Activated effector memory CD4-positive, alpha-beta T cell treated with Interleukin-2 at 50 U/mL for 16 hours (primary cell): ENCODE measurements at places on chromosomes 5 and 9.
A peak's percentile ranks its signal among the peaks of the same experiment; 100 is the strongest.

- no peak for DNase-seq
Measured at GRCh38 chr9:75002422-75003023, 25.6 kb downstream of the CARNMT1 start.

GRCh38 chr9:88045686-88046085, 71.4 kb upstream of the CDK20 start:
- DNase-seq: no peak

DNA sequence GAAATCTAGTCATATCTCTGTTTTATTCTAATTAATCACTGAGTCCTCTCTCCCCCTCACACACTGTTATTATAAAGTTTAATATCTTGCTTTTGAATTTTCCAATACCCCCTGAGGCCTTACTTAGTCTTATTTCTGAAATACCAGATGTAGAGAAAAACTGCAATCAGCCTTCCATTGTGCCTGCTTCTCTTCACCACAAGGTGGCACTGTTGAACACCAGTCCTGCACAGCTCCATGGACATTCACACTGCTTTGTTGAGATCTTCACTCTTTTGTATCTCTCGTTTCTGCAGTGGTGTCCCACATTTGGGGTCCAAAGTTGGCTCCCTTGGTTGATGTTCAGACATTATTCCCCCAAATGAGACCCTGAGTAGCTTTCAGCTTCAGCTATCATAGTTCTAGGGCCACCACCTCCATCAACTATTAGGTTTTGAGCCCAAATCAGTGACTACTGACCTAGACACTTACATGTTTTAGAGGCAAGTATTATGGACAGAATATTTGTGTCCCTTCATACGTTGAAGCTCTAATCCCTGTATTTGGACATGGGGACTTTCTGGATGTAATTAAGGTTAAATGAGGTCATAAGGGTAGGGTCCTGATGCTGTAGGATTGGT, 24.3 kb downstream of the BOD1 start:
- DNase-seq: no peak

- no peak for DNase-seq
Measured at GRCh38 chr5:142717582-142718215, 31.8 kb upstream of the FGF1 start.

GRCh38 chr5:112822456-112822855, 38.6 kb upstream of the SRP19 start:
- no peak for DNase-seq

GRCh38 chr9:20205821-20206220, 416.5 kb downstream of the MLLT3 start:
- no peak for DNase-seq

DNA sequence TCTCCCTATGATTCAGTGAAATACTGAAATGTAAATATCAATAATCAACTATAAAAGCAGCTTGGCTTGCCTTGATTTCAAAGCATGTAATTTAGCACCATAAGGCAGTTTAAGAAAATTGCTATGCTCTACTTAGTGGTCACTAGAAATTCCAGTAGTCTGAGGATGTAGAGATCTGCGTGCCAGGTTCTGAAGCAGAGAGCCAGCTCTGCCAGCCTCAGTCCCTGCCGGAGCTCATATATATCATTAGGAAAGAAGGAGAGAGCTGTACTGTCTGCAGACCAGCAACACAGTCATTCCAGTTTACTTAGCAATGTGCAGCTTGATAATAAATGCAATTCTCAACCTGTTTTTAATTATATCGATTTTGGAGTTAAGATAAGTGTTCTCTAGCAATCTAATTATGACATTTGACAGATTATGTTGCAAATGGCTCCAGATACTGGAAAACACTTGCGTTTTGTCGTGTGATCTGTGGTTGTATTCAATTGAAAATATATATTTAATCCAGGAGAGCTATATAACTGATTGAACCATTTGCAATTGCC, 540.5 kb downstream of the CTNND2 start:
- DNase-seq: no peak

- no peak for DNase-seq
Measured at GRCh38 chr9:34463098-34463900, 4.7 kb downstream of the DNAI1 start.

- no peak for DNase-seq
Measured at GRCh38 chr5:29867155-29867554, 1326.3 kb upstream of the CDH6 start.

DNA sequence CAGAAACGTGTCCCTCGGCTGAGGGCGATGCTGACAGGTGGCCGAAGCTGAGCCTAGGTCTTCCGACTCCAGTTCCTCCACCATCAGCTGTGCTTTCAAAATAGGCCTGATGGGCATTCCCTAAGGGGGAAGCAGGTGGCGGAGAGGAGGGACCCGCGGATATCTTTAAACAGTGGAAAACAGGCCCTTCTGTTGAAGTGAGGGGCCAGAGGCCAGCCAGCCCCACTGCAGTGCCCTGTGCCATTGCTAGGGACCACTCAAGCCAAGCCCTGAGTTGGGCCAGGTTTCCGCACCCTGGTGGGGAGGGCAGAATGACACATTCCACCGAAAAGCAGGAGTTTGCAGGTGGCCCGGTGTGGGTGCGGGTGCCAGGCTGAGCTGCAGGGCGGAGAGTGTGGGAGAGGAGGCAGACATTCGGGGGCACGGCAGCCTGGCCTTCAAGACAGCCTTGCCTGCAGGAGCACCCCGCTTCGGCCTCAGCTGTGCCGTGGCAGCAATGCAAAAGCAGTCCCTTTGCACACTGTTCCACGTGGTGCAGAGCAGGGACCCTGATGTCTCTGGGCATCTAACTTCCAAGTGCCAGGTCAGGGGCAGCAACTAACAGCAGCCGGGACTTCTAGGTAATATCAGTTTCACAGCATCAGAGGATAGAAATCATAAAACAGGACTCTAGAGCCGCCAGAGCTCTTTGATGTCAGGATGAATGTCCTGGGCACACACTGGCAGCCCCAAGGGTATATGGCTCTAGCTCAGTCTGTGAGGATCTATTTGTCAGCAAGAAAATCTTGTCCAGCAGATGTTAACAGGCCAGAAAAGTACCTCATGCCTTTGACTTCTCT, 17.2 kb downstream of the HNRNPH1 start:
- DNase-seq: no peak

- no peak for DNase-seq
Measured at GRCh38 chr5:179800071-179800695, 6.4 kb downstream of the LTC4S start.

- no peak for DNase-seq
Measured at GRCh38 chr5:124783794-124784193, 37.4 kb upstream of the ZNF608 start.

DNA sequence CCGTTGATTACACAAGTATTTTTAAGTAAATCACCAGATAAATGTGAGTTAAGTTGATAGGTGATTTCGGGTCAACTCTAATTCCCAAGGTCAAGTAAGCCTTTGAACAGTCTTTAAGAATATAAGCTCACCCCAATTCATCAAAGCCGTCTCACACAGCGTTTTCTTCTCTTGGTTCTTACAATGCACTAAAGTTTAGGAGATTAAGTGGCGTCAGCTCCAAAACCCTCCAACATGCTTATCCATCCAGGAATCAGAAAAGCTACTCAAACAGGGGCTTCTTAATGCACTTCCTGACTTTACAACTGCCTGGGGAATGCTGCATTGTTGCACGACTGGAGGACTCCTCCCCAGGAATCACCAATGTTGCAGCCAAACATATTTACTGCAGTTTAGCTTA, 206.2 kb upstream of the EFNA5 start:
- no peak for DNase-seq

DNA sequence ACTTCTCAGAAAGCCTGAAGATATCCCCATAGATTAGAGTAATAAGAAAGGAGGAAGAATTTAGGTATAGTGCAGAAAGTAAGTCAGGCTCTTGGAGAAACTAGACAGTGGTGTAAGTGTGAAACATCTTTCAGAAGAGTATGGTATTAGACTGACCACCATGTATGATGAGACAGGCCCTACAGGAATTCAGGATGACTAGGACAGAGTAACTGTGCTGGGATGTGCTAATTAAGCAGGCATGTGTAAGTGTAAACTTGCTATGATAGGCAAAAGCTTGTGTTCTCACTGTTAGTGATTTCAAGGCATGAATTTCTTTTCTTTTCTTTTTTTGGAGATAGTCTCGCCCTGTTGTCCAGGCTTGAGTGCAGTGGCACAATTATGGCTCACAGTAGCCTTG, 70.8 kb downstream of the RAB24 start:
- DNase-seq: no peak

DNA sequence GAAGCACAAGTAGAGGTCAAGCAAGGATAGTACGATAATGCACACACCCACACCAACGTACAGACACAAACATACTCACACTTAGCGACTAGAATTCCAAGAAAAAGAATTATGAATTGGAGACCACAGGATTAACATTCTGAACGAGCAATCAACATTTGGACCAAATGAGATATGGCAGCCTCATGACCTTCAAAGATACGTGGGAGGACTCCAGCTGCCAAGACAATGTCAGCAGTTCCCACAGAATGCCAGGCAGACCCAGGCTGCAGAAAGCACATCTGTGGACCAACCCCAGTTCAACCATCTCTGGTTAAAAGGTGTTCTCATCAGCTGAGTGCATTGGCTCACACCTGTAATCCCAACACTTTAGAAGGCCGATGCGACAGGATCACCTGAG, 187.6 kb upstream of the GRAMD2B start:
- DNase-seq: no peak

DNA sequence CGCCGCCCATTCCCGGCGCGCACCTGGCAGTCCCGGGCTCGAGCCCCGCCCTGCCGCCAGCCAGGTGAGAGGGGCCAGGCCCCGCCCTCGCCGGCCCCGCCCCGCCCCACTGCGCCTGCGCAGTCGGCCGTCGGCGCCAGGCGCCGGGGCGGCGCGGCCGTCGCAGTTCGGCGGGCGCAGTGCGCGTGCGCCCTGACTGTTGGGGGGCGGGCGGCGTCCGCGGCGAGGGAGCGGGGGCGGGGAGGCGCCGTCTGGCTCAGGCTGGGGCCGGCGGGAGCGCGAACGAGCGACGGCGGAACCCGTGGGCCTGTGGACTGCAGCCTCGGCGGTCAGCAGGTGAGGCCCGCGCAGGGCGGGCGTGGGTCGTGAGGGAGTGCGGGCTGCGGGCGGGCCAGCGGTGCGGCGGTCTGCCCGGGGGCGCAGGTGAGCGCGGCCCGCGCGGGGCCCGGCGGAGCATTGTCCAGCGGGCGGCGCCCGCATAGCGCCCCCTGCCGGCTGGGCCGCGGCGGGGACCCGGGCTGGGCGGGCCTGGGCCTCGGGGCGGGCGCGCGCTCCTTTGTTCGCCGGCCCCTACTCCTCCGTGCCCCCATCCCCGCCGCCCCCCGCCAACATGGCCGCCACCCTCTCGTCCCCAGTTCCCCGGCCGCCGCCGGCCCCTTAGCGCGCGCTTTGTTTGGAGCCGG, at the start of gene SPIN1:
SPIN1 (plus strand) TSS at position 242 of the 683 bp plus-strand sequence. CDS start 38,096 bp downstream, outside the sequence.
- peak; percentile 81 for DNase-seq

GRCh38 chr9:131178382-131178781, 53.0 kb downstream of the NUP214 start:
- DNase-seq: peak; percentile 59

GRCh38 chr5:66982056-66982387, 214.6 kb downstream of the CD180 start:
- DNase-seq: no peak

- DNase-seq: no peak
Measured at GRCh38 chr5:139952574-139952973, 90.5 kb downstream of the NRG2 start.

DNA sequence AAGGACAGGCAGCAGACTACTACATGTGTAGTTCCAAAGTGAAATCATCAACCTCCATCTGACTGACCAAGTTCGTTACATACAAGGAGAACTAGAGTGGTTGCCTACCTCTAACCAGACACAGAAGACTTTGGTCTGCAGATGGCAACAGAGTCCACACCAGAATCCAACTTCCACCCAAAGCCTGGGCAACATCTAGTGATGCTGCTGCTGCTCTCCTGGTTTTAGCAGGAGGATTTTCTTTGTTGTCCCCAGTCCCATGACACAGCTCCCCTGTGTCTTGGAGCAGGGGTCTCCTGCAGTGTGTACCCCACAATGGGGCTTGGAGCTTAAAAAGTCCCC, 46.4 kb upstream of the APC start:
- DNase-seq: no peak

DNA sequence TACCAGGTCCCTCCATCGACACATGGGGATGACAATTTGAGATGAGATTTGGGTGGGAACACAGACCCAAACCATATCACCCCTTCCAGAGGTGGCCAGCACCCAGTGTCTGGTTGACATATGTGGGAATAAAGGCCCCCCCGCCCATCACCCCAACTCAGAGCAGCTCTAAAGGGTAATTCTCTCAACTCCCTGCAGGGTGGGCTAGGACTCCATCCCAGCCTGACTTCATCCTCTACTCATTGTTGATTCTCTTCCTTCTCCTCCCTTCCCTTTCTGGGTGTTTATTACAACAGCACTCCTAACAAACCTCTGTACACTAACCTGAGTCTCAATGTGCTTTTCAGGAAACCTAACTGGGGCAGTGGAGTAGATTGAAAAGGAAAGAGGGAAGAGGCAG, 339.9 kb downstream of the ACTL7B start:
- DNase-seq: no peak

GRCh38 chr9:6880626-6881025, 122.9 kb downstream of the KDM4C start:
- DNase-seq: no peak

DNA sequence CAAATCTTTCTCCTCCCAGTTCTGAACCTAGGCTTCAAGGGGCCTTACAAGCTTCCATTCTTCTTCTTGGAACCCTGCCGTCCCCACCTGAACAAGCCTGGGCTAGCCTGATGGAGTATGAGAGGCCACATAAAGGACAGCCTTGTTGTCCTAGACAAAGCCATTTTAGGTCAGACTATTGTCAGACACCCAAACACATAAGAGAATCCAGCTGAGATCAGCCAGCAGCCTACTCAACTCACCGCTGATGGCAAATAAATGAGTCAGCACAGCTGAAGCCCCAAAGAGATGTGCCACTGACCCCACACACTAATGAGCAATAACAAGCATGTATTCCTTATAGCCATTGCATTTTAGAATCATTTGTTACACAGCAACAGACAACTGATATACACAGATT, 33.8 kb downstream of the SVEP1 start:
- DNase-seq: no peak

DNA sequence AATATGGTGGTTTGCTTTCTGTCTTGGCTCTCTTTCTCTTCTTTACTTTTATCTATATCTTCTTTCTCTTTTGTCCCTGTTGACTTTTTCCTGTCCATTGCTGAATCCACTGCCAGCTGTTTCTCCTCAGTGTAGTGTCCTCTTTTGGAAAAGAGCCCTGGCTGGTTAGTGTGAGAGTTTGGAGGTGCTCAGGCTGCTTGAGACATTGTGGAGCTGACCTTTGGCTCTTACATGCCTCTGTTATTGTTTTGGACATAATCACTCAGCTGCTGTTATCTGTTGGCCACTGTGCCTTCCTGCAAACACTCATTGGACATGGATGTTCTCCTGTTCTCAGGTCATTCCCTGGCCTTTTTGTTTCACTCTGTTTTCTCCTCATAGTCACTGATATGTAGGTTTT, 295.4 kb upstream of the RIOK2 start:
- no peak for DNase-seq

GRCh38 chr5:542319-543311, 18.4 kb upstream of the SLC9A3 start:
- DNase-seq: no peak

- DNase-seq: no peak
Measured at GRCh38 chr5:16791036-16791705, 144.9 kb downstream of the MYO10 start.

GRCh38 chr5:31963358-31964006, 210.6 kb downstream of the GOLPH3 start:
- DNase-seq: no peak
